ENCODE measurements at places on chromosomes 1 and 21.

DNA sequence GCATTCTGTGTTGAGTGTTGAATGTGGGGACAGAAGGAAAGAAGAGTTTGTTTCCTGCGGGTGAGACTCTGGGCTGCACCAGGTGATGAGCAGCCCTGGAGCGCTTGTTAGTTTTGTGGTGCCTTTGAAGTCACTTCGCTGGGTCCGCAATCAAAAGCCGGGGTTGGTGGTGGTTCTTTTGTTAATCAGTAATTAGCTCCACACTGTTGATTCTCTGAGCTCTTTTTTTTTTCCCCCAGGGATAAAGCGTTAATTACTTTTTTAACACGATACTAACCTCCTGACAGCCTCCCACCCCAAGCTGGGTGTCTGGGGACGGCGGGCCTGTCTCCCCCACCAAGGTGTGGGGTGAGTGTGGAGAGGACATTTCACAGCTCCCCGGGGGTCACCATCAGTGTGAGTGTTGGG lies 56.6 kb downstream of the AGPAT3 start:
- no peak for DNase-seq

GRCh38 chr1:212218911-212219310 lies 66.3 kb upstream of the PPP2R5A start:
- DNase-seq: no peak

GRCh38 chr1:44222397-44223186 lies 9.3 kb downstream of the DMAP1 start:
- no peak for DNase-seq

DNA sequence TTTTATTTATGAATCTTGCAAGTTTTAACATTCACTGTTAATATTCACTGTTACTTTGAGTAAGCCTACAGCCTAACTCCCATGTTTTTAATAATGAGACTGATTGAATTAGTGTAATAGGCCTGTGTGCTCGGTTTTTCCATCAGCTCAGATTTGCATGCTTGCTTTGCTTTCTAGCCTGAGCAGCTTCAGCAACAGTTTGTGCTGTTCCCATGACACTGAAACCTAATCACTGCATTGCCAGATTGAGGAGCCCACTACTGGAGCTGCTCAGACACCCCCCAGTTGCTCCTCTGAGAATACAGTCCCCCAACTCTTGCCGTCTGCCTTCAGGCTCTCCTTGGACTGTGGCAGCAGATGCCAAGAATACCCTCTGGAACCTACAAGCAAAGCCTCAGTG lies 695.4 kb downstream of the BRINP3 start:
- DNase-seq: no peak

All from right kidney (tissue), 9 donors.